Neural crest cell (in vitro differentiated cells): ENCODE measurements at places on chromosomes 2 and 18. TPM values are rescaled to one million over a fixed set of nuclear protein-coding genes. Genes with fewer than 3 reads are reported as not detected.

Gene NDUFB3
- 87.1 and 93.5 TPM in 2 replicates for total RNA-seq

- DNase-seq = no peak
These were observed 169.7 kb upstream of the SATB2 start for GRCh38 chr2:199627417-199627816.

DNA sequence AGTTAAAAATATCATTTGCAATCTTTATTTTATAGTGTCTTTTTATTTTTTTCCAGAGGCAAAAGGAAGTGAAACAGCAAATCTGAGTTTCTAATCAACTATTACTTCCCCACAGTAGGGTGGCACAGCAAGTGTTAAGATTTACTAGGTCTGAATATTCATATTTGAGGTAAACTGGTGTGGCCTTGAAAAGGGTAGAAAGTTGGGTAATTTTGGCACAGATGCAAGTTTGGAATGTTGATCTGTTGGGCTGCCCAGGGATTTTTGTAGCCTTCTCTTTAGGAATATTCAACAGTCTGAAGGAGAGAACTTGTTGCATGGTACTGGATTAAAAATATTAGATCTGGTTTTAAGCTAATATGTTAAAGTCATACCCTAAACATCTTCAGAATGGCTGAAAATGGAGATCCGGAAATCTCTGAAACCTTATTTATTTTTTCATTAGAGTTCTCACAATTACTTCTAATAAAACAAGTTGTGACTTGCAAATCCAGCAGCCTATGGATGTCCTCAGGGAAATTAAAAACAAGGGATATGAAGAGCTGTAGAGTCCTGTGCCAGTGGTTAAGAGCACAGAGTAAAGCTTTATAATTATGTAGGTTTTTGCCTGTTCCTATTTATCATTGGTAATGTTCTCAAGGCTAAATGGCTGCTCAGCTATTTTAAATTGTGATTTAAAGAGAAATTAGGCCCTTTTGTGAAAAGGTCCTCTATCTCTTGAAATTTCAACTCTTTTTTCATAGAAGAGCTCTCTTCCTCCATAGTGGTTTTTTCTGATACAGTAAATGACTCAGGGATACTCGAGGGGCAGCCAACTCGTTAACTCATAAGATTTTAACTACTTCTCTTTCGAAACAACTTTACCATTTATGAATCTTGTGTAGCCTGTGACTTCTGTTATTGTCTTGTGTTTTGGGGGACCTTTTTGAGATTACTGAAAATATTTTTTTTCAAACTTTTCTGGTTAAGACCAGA, 11.0 kb downstream of the TANK start:
- DNase-seq = no peak

DNA sequence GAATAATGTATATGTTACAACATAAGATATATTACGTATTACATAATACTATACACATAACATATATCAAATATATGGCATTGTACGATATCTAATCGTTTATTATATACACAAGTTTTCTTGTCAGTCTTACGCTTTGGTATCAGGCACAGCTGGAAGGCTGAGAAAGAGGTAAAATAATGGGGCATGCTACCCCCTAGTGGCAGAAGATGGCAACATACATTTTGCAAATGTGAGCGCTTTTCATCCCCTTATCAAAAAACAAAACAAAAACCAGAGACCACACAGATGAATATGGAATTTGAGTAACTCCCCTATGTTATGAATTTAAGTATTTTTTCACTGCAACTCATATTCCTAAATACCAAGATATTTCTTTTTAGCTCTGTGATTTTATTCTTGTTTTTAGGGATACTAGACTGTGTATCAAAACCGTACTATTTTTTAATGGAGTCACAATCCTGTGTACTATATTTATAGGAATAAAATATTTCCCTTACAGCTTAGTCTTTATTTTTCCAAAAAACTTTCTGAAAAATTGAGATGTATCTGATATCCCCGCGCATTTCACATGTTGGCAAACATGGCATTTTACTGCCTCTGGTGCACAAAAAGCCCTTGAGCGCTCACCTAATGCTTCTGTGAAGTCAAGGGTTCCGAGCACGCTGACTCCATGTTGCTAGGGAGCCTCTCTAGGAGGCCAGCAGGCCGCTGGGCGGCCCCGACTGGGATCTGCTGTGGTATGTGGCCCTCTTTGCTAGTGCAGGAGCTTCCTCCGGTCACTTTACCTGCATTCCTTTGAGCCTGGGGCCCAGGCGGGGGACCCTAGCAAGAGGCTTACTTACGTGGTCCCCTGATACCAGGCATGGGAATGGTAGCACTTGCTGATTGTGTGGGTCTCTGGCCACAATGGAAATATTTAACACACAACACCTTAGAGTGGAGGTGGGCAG, 62.5 kb downstream of the SLC4A3 start:
- DNase-seq = peak; percentile 49

- no peak for DNase-seq
These were observed 1.4 kb downstream of the ITGA6 start for GRCh38 chr2:172428832-172429210.

DNA sequence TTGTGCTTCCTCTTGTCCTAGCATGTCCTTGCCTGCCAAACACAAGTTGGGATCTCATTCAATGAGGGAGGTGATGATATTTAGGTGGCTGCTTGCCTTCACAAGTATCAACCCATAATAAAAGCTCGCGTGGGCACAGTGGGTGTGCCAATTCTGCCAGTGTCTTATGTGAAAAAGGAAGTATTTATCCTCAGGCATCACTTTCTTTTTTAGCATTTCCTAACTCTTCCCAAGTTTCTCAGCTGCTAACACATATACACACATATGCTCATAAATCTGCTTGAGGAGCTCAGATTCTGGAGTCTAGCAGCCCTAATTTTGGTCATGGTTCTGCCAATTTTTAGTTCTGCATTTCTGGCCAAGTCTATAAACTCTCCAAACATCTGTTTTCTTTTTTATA, 319.5 kb upstream of the HNMT start:
- no peak for DNase-seq

DNA sequence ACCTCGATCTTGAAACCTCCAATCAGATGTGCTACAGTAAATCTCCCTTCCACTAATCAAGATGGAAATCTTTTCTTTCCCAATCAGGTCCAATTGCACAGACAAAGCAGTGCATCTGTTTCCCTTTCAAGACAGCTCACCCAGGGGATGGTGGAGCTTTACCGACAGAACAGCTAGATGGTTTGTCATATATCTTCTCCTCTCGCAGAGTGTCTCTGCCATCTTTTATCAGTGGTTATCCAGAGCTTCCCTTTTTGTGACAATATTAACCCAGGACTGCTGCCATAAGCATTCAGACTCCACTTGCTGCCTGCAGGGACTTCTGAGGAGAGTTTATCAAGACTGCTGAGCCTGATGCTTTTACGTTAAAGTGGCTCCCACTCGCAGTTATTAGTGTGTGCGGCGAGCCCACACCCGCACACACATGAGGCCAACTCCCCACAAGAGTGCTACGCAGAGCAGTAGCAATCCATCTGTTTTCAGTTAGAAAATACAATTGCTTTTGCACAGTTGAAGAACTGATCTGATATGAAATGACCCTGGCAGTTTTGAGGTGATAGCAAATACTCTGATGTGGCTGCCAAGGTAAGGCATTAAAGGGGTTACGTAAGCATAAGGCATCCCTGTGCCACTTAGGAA, 398.9 kb downstream of the NCKAP5 start:
- DNase-seq = no peak

GRCh38 chr2:157269922-157270321, 12.4 kb downstream of the GALNT5 start:
- no peak for DNase-seq

- no peak for DNase-seq
These were observed 111.7 kb upstream of the ATP5MC3 start for GRCh38 chr2:175293195-175293594.

DNA sequence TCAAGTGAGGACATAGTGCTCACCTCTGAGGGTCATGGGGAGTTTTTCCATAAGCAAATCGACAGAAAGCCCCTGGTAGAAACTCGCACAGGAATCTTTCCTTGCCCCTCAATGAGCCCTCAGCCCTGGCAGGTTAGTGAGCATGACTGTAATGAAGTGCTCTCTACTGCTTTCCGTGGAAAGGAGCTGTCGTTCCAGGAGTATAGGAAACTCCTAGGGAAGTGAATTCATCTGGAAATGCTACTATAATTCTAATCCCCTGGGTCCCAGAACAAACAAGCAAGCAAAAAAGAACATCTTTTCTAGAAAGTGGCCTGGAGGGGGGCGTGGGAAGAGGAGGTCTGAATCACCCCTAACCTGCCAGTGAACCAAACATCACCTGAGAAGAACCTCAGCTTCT, 18.1 kb downstream of the BCL2L11 start:
- DNase-seq = no peak

DNA sequence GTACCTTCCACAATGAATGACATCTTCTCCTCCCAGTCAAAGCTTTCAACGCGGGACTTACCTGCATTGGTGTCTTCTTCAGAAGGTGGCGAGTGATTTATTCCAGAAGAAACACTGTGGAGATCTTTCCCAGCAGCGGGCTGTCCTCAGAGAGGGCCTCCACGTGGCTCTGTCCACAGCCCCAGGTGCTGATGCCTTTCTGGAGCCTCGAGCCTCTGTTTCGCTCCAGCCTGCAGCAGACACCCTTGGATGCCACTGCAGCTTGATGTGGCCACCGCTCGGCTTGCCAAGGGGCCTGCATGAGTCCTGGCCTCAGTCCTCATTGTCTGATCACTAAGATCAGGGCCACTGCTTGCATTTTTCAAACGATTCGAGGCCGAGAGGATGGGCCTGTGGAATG, 46.6 kb upstream of the GALR1 start:
- no peak for DNase-seq

DNA sequence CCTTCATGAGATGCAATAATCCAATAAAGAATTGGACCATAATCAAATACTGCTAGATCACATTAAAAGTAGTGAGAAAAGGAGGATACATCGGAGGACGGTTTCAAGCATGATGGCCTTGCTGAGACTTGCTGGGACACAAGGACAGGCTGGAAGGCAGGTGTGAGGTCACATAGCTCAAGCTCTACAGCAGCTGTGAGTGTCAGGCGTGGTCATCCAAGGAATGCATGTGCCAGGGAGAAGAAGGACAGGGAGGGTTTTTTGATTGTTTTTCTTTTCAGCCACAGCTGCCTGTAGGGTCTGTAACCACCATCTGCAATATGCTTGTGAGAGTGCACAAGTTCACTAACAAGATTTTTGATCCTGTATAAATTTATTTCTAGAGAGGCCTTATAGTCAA, 57.6 kb downstream of the BMP10 start:
- no peak for DNase-seq

DNA sequence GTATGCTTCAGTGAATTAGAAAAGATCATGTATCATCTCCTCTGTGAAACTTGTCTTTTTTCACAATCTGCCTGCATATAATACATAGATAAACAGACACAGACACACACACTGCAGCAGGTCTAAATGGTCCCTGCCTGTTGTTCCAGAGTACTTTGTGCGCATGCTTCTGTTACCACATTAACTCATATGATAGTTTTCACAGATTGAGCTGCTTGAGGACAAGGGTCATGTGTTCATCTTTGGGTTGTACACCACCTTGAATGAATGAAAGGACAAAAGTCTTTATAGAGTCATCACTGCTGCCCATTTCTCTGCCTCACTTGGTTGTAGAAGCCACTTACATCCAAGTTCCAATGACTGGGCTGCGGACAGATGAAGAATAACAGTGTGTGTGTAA, 72.7 kb upstream of the GLS start:
- DNase-seq = no peak
